ENCODE measurements at places on chromosomes 5 and 9.
A peak's percentile ranks its signal among the peaks of the same experiment; 100 is the strongest.

DNA sequence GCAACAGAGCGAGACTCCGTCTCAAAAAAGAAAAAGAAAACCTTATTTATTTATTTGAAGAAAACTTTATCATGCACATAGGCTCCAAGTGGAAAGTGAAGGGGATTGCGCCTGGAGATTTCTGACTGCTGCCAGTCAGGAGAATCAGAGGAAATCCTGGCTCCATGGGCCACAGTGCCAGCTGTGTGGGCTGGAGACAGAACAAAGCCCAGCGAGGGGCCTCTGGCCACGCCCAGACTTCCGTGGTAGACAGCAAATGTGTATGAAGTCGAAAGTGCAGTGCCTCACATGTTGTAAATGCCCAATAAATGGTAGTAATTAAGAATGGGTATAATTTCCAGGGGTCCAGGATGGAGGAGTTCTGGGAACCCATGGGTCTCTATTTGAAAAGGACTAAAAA, 75.8 kb upstream of the WWC1 start:
- no peak for DNase-seq

- peak; percentile 11 for DNase-seq
Observed at GRCh38 chr9:96327694-96328352, 25.8 kb upstream of the HSD17B3 start.

DNA sequence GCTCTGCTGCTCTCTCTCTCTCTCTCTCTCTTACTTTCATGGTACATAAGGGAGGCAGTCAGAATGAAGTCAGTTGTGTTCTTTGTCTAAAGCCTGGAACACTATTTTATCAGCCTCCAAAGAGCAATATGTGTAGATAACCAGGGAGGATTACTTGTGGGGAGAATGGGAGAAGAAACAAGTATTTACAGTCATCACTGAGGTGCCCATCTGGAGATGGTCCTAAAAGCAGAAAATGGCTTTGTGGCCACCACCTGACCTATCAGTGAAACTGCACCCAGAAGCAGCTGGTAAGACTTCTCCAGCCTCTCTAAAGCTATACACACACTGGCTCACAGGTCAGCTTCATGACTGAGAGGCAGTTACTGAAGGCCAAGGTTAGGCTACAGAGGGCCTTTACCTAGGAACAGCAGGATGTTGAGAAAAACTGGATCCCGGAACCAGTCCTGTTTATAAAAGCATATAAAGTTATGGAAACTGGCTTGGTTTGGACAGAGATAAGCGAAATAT, 75.1 kb downstream of the MRPS27 start:
- no peak for DNase-seq

- no peak for DNase-seq
Observed at GRCh38 chr5:120843390-120843980, 379.4 kb downstream of the PRR16 start.

DNA sequence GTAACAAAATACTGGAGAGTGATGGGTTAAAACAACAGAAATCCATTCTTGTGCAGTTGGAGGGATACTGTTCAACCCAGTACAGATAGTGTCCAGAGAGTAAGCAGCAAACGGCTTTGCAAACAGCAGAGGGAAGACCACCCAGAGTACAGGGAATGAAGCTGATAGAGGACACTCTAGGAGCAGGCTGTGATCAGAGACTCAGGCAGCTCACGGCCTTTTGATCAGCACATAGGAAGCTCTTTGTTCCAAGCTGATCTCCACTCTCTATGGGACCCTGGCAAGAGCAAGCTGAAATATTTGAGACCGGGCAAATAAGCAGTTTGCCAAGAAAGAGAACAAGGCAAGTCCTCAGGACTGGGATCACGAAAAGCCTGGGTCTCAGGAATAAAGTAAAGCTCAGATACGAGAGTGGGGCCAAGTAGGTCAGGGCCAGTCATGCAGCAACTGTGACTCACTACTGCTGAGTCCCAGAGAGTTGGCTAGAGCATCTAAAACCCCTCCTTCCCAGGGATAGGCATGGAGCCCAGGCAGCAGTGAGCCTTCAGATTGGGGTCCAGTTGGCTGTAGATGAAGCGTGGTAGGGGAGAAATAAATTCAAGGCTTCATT, 52.4 kb downstream of the MELK start:
- DNase-seq = no peak

- no peak for DNase-seq
Observed at GRCh38 chr9:101707721-101708120, 30.7 kb downstream of the GRIN3A start.

DNA sequence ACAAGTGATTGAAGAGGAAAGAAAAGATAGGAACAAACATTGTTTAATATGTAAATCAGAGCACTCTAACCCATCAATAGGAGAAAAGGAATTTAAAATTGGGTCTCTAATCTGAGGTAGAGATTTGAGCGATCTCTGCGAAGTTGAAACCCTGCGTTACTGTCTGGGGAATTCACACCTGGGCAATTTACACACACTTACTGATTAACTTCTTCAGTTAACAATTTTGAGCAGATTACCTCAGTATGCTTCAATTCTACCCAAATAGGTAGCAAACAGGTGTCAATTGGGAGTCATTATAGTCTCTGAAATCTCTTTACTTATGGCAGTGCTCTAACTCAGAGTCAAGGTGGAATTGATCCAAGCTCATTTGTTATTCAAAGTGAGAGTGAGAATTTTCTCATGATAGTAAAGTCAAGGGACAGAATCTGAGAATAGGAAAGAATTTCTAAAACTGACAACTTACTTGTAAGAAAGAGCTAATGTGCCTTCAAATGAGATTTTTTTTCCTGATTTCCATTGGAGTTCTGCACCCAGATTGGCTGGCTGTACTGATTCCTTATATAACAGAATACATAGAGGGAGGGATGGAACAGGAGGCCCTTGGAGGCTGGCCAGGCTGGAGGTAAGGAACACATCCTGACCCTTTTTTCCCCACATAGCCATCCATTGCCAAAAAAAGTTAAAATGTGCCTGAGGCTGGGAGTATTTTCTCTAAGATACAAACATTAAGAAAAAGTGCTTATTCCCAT, 27.1 kb upstream of the IFNA14 start:
- DNase-seq = no peak

- no peak for DNase-seq
Observed at GRCh38 chr5:102762562-102763227, 7.6 kb downstream of the PAM start.

GRCh38 chr9:22913518-22913917, 466.9 kb downstream of the DMRTA1 start:
- no peak for DNase-seq

DNA sequence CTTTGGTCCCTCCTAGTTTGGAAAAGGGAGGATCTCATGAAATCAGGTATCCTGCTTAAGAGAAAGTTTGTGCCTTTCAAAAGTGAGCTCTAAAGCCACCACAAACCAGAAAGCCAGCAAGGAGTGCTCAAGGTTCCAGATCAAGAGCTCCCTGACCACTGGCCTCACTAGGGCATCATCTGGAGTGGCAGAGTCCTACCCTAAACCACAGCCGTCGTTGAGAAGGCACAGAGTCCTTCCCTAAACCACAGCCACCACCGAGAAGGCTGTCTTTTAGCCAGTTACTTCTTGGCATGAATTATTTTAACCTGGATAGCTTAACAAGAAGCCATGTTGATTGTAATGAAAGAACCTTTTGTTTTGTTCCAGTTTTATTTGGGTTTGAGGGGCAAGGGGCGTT, 102.9 kb downstream of the FRMD3 start:
- DNase-seq = no peak

DNA sequence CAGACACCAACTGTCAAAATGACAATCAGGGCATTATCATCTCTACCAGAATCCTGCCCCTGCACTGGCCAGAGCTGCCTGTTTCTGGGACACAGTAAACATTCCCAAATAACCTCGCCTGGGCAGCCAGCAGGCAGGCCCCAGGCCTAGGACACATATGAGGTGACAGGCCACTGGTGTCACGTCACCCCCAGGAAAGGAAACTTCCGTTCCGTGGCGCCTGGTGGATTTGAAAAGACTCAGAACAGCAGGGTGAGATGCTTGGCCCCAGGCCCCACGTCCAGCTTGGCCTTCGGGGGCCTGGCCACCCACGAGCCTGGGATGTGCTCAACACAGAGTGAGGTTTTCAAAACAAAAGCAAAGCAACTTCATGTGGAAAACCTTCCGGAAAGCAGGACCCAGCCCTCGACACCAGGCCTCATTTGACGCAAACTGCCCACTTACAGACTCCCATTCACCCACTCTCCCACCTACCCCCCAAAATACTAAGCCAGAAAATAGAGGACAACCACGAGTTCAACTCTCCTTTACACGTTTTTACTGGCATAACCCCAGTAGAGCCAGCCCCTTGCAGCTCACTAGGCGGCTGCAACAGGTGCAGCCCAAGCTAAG, 1.2 kb downstream of the SEMA4D start:
- DNase-seq = no peak

- no peak for DNase-seq
Observed at GRCh38 chr9:100933656-100934055, 94.9 kb upstream of the PLPPR1 start.

DNA sequence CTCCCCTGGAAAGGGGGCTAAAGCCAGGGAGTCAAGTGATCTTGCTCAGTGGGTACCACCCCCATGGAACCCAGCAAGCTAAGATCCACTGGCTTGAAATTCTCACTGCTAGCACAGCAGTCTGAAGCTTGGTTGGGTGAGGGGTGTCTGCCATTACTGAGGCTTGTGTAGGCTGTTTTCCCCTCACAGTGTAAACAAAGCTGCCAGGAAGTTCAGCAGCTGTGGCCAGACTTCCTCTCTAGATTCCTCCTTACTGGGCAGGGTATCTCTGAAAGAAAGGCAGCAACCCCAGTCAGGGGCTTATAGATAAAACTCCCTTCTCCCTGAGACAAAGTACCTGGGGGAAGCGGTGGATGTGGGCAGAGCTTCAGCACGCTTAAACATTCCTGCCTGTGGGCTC, 17.1 kb upstream of the EPB41L4A start:
- DNase-seq = no peak

DNA sequence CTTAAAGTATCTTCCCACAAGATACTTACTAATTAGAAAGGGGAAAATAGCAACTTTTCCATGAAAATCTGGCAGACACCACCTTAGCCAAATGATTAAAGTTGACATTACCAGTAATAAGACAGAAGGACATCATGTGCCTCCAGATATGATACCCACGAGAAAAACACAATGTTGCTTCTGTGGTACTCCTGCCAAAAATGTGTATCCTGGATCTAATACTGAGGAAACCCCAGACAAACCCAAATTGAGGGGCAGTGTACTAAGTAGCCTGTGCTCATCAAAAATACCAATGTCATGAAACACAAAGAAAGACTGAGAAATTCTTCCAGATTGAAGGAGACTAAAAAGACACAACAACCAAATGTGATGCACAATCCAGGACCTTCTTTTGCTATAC, 85.3 kb downstream of the TTLL11 start:
- DNase-seq = no peak

GRCh38 chr5:154273028-154273617, 82.6 kb downstream of the GALNT10 start:
- no peak for DNase-seq

DNA sequence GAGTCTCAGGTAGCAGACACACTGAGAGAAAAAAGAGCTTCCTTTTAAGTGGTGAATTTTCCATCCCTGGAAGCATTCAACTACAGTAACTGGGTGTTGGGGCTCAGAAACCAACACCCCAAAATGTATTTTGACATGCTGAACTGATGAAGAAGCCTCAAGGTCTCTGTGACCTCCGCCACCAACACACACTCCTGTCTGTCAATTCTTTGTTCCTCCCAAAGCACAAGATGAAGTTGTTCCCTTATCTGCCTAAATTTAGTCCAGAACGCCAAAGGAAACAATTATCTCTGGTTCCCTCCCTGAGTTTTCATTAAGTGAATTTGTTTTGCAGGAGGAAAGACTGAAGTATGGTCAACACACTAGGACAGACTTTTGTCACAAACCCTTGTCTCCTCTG, 1.4 kb upstream of the CDKN2AIPNL start:
- DNase-seq = no peak

DNA sequence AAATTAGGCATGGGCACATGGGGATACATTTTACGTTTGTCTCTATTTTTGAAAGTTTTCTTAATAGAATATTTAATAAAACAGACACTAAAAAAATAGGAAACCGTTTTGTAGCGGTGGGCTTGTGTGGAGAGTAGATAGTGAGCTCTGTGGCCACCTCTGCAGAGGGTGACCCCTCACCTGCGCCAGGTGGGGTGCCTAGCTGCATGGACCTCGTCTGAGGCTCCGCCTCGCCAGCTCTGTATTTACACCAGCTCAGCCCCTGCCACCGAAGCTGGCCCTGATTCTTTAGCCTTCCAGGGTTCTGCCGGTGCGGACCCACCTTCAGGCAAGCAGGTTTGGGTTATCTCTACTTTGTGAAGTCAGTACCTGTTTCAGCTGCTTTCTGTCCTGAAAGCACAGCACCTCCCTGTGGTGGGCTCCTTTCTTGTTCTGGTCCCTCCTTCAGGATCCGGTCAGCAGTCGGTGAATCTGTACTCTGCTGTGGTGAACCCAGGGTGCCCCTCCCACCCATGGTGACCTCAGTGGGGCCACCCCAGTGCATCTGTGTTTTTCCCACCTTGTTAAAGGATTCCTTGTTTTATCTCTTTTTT, 105.2 kb upstream of the CACNA1B start:
- no peak for DNase-seq

GRCh38 chr5:116272281-116272941, 187.6 kb downstream of the COMMD10 start:
- DNase-seq = no peak

DNA sequence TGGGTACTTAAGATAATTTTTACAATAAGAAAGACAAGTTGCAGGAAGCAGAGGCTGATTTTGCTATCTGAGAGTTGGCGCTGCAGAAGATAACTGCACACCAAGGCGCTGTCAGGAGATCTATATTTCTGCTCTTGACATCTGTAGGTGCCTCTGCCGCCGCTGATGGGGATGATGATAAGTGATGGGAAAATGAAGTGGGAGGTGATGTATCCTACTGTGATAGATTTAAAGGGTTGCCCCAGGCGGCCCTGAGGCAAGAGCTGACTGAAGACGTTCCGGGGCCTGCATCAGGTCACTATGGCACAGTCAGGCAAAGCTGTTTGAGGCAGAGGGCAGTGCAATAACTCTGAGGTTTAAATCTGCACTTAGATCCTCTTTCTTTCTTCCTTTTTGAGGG, 78.1 kb downstream of the SNCAIP start:
- no peak for DNase-seq

DNA sequence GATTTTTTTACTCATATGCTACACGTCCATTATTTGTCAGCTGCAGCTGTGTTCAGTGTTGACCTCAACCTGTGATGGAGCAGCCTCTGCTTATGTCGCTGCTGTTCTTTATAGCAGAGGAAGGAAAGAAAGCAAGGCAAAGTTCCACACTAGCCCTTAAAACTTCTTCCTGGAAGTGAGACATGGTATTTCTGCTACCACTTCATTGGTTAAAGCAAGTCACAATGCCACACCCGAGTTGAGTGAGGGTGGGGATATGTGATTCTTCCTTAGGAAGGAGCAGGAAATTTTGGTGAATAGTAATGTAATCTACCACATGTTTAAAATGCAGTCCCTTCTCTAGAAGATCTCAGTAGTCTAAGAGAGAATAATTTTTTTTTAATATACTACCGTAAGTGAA, 224.8 kb upstream of the DMRT1 start:
- DNase-seq = no peak

GRCh38 chr5:127568166-127568565, 50.7 kb downstream of the PRRC1 start:
- no peak for DNase-seq

All from stimulated activated CD8-positive, alpha-beta memory T cell treated with anti-CD3 and anti-CD28 coated beads, Interleukin-15, amount 100 ng/mL, for 4 hours (primary cell).